Kidney epithelial cell (primary cell): ENCODE measurements at places on chromosomes 7 and 10. TPM values are rescaled to one million over a fixed set of nuclear protein-coding genes. Genes with fewer than 3 reads are reported as not detected.

- no peak for DNase-seq
Observed at GRCh38 chr7:99106411-99106810, 37.5 kb downstream of the SMURF1 start.

GRCh38 chr10:5890452-5890915 lies 441 bp downstream of the FBH1 start:
- no peak for DNase-seq

GRCh38 chr7:107785170-107785569 lies 17.9 kb downstream of the SLC26A3 start:
- DNase-seq: no peak

GRCh38 chr7:138854115-138854645 lies 56.2 kb upstream of the ATP6V0A4 start:
- DNase-seq: peak; percentile 29

- no peak for DNase-seq
Observed at GRCh38 chr7:133155146-133155545, 73.3 kb upstream of the CHCHD3 start.

DNA sequence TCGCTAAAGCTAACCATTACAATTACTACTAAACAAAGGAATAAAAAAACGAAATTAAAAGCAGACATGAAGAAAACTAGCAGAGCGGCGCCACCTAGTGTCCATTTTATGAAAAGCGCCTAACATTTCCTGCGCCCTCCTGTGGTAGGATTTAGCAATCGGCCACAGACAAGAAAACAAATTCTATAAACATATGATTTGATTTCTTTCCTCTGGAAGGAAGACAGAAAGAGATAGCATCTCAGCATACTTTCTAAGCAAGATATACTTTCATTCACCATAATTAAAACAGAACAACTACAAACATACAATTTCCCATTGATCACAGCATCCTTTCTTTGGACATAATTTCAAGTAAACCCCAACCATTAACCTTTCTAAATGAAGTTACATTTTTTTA lies 337.7 kb upstream of the NPVF start:
- no peak for DNase-seq

DNA sequence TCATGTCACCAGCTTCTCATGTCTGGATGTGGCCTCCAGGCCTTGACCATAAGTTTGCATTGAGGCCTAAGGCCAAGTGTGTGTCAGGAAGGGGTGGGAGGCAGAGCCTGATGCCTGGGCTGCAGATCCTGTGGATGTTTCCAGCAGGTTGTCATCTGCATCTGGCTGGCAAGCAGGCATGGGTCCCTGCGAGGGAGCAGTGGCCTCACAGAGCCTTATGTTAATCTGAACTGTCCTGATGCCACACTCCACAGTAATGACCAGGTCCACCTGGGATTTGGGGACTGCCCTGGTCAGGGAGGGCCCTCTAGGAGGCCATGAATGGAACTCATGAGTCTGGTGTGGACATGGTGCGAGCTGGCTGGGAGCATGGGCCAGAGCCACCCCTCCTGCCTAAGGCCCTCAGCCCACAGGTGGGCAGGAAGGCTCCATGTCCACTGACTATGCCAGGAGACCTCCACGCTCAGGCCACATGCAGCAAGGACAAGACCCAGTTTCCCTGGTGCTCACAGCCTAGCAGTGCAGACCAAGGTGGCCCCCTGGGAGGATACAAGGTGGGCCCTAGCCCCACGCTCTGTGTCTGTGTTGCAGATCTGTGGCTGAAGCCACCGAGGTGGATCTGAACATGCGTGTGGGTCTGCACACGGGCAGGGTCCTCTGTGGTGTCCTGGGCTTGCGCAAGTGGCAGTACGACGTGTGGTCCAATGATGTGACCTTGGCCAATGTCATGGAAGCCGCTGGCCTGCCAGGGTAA lies 83.1 kb downstream of the ADCY1 start:
- DNase-seq: no peak

- no peak for DNase-seq
Observed at GRCh38 chr7:157088136-157088535, 50.6 kb upstream of the UBE3C start.

The IFIT1B gene
- total RNA-seq: not detected in 2 replicates

The C10orf62 gene
- total RNA-seq: not detected in 2 replicates

The CYP26C1 gene
- total RNA-seq: 0.17 and 0.41 TPM in 2 replicates

The NSUN6 gene
- total RNA-seq: 6.6 TPM in 2 replicates

The ITPRID1 gene
- total RNA-seq: not detected in 2 replicates

The TDRD1 gene
- not detected in 2 replicates for total RNA-seq
